ENCODE measurements at places on chromosomes 11 and 22.

- no peak for DNase-seq
Measured at GRCh38 chr11:116702772-116703385, 69.9 kb downstream of the BUD13 start.

- DNase-seq, result no peak
Measured at GRCh38 chr11:28547321-28547741, 439.1 kb downstream of the METTL15 start.

DNA sequence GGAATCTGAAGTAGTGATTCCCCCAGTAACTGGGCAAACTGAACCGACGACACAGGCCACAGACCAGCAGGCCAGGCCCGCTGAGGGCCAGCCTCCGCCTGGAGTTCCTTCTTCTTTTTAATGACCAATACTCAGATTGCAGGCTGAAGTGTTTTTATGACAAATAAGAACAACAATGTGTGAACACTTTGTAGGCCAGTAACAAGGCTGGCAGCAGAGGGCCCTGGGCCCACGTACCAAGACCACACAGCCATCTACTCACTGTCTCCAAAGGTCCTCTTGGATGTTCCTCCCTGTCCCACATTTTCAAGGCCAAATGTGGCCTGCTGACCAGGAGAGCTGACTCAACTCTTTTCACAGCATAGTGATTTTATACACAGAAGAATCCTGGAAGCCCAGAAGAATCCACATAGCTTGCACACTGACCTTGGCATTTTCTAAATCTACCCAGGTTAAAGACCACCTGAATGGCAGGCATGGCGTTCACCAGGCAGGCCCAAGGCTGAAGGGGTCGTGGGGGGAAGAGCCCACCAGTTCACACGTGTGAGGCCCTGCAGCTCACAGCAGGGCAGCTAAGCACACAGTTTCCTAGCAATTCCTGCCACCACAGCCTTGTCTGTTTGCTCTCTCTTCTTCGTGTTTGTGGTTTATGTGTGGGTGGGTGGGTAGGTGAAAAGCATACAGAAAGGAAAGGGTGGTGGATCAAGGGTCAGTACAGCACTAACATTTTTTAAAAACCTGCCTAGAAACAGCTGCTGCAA is 13.3 kb downstream of the SMCO4 start:
- DNase-seq, result no peak

GRCh38 chr11:9250139-9250582 is 15.0 kb downstream of the DENND5A start:
- DNase-seq, result no peak

- DNase-seq, result no peak
Measured at GRCh38 chr22:46040471-46041465, 63.8 kb upstream of the WNT7B start.

Data from activated CD4-positive, alpha-beta T cell treated with anti-CD3 and anti-CD28 coated beads for 24 hours (primary cell).